ENCODE measurements at places on chromosomes 1 and 21.

- no peak for DNase-seq
Measured at GRCh38 chr1:95766036-95766435, 532.0 kb downstream of the RWDD3 start.

GRCh38 chr1:117433943-117434342, 66.7 kb downstream of the MAN1A2 start:
- no peak for DNase-seq

DNA sequence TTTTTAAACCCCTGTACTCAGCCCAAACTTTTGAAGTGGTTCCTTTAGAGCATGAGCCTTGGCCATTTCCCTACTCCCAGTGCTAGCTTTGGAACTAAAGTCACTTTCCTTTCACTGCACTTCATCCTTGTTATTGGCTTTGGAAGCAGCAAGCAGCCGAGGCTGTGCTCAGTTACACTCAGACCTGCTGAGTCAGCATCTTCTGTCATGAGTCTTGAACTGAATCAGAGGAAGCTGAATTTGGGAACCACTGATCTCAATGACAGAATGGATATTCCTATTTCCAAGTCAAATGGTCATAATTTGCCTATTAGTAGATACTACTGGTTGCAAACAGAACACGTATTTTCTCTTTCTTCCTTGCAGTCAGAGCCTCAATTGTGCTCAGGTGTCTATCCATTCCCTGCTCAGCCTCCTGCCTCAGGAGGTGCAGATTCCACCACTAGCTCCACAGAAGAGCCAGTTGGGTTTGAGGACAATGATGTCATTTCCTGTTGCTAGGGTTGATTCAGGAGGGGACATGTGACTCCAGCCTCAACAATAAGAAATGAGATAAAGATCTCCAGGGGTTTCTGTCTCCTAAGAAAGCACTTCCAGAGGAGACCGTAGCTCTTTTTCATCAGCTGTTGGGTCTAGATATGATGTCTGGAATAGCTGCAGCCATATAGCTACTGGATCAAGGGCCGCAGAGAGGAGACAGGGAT, 44.9 kb upstream of the NTPCR start:
- DNase-seq, result no peak

- peak; percentile 25 for DNase-seq
Measured at GRCh38 chr1:44405031-44405797, at the start of gene RNF220. Gene RNF220 (plus strand): TSS chr1:44405255.

GRCh38 chr1:147515045-147515869, 26.0 kb upstream of the BCL9 start:
- DNase-seq, result peak; percentile 6

DNA sequence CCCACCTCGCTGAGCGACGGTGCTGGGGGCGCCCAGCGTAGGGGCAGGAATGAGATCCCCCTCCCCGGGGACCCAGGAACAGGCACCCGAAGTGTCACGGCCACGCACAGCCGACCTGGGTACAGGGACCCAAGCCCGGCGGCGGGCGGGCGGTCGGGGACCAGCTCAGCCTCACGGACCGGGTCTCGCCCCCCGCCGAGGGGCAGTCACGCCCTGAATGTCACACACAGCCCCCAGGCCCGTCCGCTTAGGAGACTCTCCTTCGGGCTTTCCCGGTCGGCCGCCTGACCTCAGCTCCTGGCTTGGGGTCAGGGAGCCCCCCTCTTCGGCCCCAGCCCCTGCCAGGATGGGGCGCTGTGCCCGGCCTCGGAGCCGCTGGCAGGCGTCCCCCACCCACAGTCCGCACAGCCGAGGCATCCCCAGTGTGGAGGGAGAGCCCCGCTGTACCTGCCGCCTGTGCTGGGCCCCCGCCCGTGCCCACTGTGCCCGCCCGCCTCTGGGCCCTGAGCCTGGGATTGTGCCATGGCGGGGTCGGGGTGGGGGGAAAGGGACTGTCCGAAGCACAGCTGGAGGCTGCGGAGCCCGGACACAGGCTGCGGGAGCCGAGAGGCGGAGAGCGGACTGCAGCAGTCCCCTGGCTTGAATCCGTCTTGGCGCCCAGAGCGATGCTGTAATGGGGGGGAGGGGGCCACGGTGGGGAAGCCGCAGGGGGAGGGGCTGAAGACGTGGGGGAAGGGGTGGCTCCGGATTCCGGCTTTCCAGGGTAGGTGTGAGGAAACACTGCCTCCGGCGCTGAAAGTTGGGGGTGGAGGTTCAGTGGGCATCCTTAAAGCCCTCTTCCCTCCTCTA, 627 bp upstream of the DLGAP3 start:
- no peak for DNase-seq

- DNase-seq, result no peak
Measured at GRCh38 chr21:41932191-41932575, 21.6 kb downstream of the C2CD2 start.

DNA sequence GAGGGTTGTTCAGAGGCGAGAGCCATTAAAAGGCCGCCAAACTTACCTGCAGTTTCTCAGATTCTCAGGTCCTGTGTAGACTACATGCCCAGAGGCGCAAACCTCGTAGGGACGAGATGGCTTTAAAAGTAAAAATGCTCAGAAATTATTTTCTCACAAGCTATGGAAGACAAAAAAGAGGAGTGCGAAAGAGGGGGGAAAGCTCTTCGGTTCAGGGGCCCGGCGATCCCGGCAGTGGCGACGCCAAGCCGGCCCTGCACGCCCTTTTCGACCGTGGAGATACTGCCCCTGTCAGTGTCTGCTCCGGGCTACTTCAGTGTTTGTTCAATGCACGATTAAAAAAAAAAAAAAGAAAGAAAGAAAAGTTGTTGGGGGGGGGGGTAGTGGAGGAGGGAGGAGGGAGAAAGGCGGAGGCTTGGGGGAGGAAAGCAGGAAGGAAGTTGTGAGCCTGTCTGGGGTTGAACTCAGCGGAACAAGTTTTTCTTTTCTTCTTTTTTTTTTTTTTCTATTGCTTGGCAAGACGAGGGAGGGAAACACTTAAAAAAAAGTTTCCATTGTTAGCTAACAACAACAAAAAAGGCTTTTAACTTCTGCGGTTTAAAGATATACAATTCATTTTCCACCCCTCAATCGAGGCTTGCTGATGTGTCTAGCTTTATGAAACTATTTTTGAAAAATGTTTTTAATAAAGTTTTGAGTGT, at the start of gene ITPKB:
Gene ITPKB (minus strand): TSS at position 288 of the 701 bp plus-strand sequence. CDS start 1,824 bp downstream, outside the sequence.
- DNase-seq, result peak; percentile 92

DNA sequence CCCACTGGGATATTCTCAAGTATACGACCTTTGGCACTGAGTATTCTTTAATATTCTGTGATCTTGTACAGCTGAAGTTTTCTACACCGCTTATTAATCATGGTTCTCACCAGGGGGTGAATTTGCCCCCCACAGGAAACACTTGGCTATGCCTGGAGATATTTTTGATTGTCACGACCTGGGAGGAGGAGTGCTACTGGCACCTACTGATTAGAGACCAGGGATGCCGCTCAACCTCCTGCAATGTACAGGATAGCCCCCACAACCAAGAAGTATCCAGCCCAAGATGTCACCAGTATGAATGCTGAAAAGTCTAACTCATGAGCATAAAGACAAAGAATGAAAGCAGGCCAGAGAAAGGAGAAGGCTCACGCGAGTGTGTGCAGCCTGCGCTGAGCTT, 13.7 kb downstream of the REG4 start:
- no peak for DNase-seq

DNA sequence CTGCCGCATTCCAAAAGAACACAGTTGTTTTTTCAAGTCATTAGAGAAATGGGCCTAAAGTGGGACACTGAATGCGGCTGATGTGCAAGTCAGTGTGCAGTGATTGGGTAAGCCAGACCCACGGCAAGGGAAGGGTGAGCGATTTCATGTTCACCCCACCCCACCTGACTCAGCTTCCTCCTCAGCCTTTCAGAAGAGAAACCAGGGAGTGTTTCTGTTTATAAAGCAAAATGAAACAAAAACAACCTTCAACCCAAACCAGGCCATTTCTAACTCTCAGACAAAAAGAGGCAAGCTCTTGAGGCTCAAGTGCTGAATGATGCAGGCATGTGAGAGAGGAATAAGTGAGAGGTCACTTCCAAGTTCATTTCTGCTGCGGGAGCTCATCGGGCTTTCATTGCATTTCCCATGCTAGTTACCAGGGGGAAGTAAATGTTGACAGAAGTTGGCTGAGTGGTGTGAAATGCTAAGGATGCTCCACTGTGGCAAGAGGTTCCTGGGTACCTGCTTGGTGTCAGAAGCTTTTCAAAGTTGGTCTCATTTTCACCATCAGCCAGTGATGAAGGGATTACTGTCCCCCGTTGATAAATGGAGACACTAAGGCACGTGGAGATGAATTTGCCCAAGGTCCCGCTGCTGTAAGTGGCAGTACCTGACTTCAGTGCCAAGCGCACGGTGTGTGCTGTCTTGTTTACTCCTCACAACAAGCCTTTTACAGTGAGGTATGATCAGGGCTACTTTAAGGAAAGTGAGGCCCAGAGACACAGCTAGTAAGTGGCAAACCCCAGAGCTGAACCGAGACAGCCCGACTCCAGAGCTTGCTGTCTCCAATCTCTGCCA, 29.1 kb downstream of the STPG1 start:
- DNase-seq, result peak; percentile 9

DNA sequence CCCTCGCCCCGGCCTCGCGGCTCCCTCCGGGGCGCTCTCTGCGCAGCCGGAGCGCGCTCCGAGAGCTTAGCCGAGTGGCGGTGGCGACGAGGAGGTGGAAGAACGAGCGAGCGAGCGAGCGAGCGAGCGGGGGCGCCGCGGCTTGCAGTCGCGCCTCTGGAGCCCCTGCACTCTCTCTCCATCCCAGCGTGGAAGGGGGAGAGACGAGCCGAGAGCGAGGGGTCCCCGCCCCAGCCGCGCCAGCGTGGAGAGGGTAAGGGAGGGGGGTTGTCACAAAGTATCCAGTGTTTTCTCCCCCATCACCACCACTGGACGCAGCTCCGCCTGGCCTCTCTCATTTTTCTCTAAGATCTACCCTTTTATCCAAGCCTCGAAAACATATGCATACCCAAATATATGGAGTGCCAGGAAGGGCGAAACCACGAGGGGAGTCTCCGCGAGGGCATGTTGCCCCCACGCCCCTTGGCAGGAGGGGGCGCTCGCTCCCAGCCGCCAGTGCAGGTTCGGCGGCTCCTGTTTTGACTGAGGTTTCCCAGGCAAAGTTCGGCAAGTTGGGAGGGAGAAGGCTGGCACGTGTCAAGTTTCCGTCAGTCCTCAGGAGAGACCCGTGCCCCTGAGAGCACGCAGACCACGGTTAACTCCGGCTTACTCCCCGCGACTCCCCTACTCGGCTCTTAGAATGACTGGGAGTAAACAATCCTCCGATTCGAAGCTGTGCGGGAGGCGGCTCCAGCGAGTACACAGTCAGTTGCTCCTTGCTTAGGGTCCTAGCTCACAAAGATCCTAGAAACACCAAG, 569 bp upstream of the DAB1 start:
- DNase-seq, result no peak

GRCh38 chr1:74205266-74205665, 7.2 kb downstream of the FPGT start:
- DNase-seq, result no peak

DNA sequence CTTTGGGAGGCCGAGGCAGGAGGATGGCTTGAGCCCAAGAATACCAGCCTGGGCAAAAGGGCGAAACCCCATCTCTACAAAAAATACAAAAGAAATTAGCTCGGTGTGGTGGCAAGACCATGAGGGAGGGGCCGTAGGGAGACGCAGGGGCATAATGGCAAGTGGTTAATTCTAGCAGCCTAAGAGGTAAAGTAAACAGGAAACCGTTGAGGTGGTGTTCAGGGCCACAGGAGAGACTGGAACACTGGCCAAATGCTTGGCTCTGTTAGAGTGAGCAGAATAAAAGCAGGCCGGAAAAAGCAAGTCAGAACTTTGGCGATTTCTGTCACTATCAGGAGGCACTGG, 89.2 kb downstream of the RIPK4 start:
- no peak for DNase-seq

DNA sequence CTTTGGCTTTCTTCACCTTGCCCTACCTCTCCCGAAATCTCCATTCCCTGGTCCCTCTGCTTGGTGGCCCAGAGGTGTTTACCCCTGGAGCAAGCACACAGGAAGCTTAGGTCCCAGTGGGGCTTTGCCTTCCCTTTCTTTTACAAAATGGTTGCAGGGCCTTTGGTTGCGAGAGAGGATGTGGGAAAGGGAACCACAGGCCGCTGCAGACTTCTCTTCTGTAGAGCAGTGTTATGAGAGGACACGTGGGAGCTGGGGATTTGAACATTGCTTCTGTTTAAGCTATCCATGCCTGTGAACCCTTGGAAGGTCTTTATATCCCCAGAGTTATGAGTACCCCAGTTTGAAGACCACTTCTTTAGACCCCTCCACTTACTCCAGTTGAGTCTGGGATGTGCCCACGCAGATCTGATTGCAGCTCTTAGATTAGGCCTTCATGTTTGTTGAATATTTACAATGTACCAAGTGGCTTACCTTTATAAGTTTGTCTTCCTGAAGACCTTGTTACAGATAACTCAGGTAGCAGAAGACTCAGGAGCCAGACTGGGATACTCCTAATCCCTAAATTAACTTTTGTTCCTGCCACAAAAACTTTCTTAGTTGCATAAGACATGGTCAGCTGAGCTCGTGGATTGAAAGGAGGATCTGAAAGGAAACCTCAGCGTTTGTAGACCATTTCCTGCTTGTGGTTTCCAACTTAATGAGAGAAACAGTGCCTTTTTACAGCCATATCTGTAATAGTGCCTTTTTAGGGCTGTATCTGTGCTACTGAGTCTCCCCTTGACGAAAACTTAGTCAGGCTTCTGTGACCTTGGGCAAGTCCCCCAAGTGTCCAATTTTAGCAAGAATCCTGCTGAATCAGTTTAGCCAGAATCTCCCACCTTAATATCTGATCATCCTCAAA, 21.9 kb upstream of the IVNS1ABP start:
- peak; percentile 59 for DNase-seq

GRCh38 chr1:232635778-232636356, 5.9 kb upstream of the SIPA1L2 start:
- DNase-seq, result peak; percentile 29

DNA sequence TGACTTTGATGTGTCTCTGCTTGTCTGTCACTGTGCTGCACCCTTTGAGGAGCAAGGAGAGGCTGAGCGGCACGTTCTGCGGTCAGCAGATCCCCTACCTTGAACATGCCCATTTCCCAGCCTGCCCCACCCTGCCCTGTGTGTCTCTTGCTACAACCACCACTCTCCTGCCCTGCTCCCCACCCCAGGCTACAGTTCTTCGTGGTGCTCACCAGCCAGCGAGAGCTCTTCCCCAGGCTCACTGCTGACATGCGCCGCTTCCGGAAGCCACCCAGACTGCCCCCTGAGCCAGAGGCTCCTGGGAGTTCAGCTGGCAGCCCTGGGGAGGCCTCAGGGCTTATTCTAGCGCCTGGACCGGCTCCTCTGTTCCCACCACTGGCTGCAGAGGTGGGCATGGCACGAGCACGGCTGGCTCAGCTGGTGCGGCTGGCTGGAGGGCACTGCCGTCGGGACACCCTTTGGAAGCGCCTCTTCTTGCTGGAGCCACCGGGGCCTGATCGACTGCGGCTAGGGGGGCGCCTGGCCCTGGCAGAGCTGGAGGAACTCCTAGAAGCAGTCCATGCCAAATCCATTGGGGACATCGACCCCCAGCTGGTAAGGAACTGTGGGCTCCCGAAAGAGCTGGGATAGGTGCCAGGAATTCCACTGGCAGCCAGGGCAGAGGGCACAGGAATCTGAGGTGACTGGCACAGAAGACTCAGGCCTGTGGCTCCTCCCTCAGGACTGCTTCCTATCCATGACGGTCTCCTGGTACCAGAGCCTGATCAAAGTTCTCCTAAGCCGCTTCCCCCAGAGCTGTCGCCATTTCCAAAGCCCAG, 5.6 kb downstream of the HYI start:
- no peak for DNase-seq

All from central memory CD4-positive, alpha-beta T cell (primary cell).